ENCODE measurements at places on chromosomes 6 and 20.

DNA sequence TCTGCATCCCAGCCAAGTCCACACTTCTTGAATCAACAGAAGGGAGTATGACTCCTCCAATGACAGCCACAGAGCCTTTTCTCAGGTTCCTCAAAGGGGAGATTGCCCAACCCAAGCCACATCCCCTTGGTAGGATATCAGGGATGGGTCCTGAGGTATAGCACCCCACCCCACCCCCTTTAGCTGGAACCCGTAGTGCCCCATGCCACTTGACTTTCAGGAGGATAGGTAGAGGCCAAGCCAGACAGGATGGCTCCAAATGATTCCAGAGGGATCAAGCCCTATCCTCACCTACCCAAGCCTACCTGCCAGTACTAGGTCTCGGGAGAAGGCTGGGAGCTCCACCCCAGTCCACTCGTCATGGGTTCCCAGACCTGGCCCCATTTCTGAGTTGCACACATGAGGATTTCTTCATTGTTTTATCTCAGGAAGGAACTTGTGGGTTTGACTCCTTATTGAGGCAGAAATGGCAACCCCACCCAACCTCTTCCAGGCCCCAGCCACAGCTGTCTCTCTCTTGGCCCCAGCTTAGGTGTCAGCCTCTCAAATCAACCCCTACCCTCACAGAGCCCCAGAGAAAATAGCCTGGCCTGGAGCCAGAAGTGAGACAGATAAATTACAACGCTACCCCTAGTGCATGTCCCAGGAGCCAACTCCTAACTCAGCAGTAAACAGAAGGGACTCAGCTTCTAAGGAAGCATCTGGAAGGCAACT is 3.6 kb downstream of the CCND3 start:
- no peak for DNase-seq

DNA sequence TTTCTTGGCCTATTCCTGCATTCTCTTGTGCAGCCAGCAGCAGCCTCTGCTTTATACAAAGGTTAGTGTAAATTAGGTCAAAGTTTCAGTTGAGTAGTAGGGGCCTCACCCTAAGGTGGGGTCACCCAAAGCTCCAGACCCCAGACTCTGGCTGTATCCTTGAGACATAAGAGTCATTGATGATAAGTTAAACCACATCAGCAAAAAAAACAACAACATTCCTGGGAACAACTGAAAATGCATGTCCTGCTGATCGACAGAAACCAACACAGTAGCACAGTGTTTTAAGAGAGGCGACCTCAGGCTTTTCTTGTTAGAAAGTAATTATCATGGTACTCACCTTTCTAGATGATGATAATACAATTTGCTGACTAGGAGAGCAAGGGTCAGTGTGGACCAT is 52.6 kb downstream of the TFAP2A start:
- no peak for DNase-seq

DNA sequence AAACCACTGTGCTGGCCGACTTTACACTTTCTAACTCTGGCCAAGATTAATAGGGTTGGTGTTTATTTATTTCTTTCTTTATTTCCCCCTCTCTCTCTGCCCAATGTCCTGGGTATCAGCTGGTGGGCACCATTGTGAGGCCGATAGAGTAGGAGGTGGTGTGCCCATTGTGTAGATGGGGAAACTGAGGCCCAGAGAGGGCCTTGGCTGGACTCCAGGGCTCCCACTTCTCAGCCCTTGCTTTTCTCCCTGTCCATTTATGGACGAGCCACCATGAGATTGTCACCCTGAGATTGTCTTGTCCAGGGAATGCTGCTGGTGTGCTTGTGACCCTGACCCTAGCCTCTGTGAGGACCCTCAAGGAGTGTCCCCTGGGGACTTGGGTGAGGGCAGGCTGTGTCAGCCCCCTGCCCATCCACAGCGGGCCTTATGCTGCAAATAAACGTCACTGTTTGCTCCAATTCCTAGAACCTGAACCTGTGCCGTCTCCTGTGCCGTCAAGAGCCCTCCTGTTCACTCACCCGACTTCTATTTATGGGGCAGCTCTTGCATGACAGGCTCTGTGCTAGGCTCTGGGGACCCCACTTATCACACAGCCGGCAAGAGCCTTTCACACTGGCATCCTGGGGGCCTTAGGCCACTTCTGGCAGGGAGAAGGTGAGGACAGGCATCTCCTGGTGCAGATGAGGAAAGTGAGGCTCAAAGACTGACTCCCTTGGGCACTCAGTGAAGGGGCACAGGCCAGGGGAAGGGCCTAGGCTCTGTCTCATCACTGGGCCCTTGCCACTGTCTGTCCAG is 24.8 kb downstream of the SUN5 start:
- no peak for DNase-seq

GRCh38 chr6:24051942-24052589 is 73.9 kb upstream of the NRSN1 start:
- DNase-seq, result no peak

GRCh38 chr6:151689499-151690201 is 117.8 kb upstream of the ESR1 start:
- no peak for DNase-seq

GRCh38 chr6:158032354-158032733 is 50.7 kb downstream of the SYNJ2 start:
- no peak for DNase-seq

DNA sequence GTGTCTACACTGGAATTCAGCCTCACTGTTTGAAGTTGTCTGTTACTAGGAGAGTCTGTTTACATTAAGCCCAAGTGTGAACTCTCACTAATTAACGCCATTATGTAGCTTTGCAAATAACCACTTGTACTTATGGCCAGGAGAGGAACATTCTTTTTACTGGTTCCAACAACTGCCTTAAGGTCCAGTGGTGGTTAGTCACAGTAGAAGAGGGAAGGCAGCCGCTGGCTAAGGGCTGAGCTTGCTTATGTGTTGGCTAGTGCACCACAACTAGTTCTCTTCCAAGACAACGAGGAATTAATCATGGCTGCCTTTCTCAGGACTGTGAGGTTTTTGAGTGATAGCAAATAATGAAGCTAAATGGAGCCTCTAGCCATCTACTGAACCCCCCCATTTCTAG is 14.9 kb upstream of the SLC22A23 start:
- no peak for DNase-seq

Measured in stimulated activated CD8-positive, alpha-beta memory T cell treated with anti-CD3 and anti-CD28 coated beads, Interleukin-7, amount 100 ng/mL, for 1 hour (primary cell).